C1 segment of cervical spinal cord (tissue), 14 donors: ENCODE measurements at places on chromosomes 12 and 14.

DNA sequence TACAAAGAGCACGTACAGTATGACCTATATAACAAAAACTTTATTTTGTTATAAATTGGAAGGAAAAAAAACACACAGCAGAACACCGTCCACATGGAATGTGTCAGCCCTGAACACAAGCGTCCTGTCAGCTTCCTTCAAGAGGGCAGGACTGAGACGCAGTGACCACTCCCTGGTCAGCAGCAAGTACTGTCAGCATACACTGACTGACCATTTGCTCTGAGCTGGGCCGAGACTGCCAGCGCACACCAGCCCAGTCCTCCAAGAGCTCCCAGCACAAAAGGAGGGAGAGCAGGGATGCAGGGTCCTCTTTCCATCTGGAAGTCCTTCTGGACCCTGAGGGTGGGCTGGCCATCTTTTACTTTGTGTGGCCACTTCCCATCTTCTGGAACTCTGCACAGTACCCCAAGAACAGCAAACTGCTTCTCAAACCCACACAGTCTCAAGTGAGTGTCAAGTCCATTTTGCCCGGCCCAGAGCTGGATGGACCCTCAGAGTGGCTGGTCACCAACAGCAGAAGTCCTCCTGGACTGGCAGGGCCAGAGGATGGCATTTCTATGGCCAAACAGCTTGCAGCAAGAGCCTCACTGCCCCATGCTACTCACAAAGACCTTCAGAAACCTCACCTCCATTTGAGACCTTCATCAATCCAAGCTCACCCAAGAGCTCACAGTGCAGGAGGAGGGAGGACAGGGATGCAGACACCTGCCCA is 11.7 kb downstream of the CCDC88C start:
- no peak for DNase-seq

DNA sequence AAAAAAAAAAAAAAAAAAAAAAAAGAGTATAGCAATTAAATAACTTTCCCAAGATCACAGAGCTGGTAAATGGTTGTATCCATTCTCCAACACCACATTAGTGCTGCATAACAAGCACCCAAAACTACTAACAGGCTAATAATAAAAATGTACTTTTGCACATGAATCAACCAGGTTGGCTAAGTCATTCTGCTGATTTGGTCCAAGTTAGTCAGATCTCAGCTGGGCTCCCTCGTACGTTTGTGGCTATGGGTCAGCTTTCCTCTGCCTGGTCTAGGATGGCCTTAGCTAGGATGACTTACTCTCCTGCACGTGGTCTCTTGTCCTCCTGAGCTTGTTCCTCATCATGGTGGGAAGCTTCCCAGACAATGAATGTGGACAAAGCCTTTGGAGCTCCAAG is 7.9 kb upstream of the PLEKHG6 start:
- DNase-seq: no peak

DNA sequence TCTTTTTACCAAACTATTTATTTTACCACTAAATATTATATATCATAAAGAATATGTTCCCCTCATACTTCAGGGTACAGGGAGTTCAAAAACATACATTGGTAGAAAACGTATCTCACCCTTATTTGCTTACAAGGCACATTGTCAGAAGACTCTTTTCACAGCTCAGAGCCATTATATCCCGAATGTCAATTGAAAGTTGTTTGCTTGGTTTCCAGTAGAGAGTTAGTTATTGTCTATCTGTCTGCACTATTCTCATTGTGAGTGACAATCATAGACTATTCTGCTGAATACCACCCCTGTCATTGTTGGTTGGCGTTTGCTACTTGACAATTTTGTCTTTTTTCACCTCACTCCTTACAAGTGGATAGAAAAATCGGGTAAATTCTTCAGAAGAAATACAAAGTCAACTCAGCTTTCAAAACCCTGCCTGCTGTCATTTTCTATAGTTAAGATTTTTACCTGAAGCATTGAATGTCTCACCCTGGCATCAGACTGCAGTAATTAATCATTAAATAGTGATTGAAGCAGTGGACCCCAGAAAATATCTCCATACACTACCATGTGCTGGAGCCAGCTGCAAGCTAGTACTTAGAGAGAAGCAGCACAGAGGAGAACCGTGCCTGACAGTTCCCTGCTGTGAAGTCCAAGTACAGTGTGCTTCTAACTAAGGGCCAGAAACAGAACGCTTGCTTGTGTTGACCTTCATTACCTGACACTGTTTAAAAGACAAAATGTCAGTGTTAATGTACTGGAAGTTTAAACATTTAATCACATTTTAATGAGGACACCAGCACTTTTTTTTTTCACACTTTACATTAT is 510.6 kb downstream of the RERGL start:
- no peak for DNase-seq

- no peak for DNase-seq
These were observed 205.2 kb upstream of the TMEM260 start for GRCh38 chr14:56374421-56374820.

GRCh38 chr12:116502989-116503496 is 56.1 kb upstream of the MAP1LC3B2 start:
- no peak for DNase-seq

- no peak for DNase-seq
These were observed 30.2 kb upstream of the EAPP start for GRCh38 chr14:34569750-34570149.

DNA sequence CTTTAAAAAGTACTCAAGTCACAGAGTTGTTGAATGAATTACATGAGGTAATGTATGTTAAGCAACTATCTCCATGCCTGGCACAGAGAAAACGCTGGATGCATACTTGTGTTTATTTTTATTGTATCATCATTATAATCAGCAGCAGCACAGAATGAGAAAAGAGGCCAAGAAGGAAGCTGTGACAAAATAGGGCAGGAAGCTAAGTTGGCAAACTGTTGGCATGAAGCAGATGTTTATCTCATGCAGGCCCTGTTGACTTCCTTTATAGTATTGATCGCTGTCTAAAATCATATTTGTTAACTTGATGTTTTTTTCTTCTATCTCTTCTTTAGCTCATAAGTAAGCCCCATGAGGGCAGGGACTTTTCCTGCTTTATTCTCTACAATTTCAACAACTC is 466.6 kb downstream of the TRHDE start:
- DNase-seq: no peak

GRCh38 chr12:4114986-4115385 is 158.6 kb upstream of the CCND2 start:
- DNase-seq: no peak

DNA sequence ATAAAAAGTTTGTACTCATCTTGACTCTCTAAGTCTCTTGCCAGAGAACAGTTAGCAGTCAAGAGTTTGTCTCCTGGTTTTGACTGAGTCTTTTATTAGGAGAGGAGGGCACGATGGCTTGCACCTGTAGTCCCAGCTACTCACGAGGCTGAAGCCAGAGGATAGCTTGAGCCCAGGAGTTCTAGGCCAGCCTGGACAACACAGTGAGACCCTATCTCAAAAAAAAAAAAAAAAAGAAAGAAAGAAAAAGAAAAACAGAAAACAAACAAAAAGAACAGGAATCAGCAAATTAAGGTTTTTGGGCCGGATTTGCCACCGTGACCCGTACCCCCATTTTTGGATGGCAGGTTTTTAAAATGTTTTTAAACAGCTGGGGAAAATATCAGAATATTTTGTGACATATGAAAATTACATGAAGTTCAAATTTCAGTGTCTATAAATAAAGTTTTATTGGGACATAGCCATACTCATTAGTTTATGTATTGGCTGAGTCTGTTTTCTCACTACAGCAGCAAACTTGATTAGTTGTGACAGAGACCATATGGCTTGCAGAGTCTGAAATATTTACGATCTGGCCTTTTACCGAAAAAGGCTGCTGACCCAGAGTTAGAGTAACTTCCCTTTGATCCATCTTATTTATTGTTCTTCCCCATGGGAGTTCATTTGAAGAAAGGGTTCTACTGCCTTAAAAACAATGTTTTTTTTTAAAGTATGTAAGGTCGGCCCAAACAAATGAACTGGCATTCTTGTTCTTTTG is 31.2 kb downstream of the VEZT start:
- peak; percentile 19 for DNase-seq

DNA sequence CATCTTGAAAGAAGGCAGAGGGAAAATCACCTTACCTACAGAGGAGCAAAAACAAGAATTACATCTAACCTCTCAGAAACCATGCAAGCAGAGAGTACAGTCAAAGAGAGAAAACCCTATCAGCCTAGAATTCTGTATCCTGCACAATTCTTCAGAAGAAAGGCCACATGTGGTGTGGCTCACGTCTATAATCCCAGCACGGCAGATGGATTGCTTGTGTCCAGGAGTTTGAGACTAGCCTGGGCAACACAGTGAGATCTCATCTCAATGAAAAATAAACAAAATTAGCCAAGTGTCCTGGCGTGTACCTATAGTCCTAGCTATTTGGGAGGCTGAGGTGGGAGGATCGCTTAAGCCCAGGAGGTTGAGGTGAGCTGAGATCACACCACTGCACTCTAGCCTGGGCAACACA is 48.2 kb downstream of the ATF7 start:
- DNase-seq: no peak

DNA sequence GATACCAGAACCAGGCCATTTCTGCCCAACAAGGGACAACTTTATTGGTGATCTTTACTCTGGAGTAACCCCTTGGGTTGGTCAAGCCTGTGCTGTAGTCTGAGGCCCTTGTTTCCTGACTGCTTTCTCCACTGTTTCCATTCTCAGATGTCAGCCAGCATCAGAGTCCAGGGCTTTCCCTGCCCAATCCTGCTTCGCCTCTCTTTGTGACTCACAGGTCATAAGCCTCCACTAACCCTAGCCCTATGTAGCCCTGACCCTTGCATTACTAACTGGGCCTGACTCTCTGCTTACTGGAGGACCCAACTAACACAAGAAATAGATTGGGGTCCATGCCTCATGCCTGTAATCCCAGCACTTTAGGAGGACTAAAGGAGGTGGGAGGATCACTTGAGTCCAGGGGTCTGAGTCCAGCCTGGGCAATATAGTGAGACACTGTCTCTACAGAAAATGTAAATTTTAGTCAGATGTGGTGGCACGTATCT is 8.6 kb upstream of the SNRNP35 start:
- DNase-seq: no peak

DNA sequence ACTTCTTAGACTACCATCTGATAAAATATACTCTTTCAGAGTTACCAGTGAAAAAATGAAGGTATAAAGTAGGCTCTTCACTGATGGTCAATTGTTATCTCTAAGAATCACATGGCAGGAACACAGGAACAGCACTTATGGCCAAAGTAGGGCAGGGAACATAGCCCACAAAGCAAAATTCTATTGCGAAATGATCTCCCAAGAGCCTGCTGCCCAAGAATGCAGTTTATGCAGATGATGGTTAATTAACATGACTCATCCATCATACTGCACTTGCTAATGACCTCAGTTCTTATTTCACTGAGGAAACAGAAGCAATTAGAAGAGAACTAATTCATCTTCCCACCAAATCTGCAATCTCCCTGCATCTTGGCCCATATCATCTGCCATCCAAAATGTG is 133.8 kb downstream of the SLC2A13 start:
- DNase-seq: no peak

GRCh38 chr12:57001448-57001906 is 4.9 kb downstream of the ZBTB39 start:
- peak; percentile 20 for DNase-seq

DNA sequence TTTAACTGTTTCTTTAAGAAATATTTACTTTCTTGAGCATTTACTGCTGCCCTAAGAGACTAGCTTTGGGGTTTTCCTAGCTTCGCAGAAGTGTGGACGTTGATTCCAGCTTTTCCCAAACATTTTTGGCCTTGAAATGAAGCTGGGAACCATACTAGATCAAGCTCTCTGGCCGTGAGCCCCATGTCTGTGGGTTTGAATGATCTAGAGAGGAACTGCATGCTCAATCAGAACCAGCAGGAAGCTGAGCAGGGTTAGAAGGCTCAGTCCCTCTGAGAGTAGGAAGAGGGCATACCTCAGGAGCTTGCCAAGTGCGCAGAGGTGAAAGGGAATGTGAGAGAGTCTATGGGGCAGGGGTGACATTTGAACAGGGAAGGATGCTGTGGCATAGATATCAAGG is 292.1 kb downstream of the CACNA1C start:
- DNase-seq: no peak

- DNase-seq: no peak
These were observed 223.7 kb downstream of the AKAP6 start for GRCh38 chr14:32552766-32553165.

DNA sequence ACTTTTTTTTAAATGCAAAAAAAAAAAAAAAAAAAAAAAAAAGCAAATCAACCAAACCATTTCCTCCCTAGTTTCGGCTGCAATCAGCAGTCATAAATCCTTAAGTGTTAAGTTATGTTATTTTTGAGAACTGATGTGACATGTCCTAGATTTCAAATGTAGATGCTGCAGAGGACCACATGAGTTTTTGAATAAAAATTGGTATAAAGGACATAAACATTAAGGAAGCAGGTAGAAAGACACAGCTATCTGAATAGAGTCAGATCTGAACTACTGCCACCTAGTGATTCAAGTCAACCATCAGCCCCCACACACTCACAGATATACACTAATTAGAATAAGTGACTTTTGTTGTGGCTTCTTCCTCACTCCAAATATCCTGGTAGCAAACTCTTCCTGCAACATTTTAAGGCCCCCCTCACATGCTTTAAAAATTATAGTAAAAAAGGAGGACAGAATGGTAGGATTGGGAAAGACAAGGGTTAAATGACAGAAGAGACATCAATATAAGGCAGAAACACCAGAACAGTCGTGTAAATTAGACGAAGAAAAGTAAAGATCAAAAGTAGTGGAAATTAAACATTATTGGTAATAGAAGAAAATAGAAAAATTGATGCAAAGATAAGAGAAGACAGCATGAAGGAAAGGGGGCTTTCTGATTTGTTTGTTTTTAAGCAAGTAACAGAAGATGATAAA is 394.5 kb upstream of the ATP2B1 start:
- DNase-seq: no peak

DNA sequence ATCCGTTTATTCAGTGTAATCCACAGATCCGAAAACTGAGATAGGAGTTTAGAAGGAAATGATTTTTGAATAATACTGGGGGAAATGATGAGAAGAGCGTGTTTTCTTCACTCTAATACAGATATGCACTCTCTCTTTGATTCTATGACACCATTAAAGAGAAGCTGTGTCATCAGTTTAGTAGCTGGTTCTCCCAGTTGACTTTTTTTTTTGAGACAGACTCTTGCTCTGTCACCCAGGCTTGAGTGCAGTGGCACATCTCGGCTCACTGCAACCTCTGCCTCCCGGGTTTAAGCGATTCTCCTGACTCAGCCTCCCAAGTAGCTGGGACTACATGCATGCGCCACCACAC is 48.4 kb upstream of the EML1 start:
- no peak for DNase-seq

GRCh38 chr14:103521951-103522563 is 573 bp downstream of the CKB start:
- DNase-seq: no peak
